NCI-H187 treated with DMSO at 0.1 percent for 48 hours (cell line): ENCODE measurements at places on chromosomes 13 and 19.
A peak's percentile ranks its signal among the peaks of the same experiment; 100 is the strongest.

DNA sequence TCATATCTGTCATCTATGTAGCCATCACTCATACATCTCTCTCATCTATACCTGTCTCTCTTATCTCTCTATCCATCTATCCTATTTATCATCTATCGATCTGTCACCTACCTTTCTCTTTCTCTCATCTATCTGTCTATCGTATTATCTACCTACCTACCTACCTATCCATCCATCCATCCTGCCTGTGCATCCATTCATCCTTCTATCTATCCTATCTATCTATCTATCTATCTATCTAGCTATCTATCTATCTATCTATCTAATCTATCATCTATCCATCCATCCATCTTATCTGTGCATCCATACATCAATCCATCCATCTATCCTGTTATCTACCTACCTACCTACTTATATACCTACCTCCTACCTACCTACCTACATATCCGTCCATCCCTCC lies 44.6 kb upstream of the CYP4F8 start:
- no peak for DNase-seq

- no peak for DNase-seq
Observed at GRCh38 chr19:294341-294945, 3.2 kb upstream of the PLPP2 start.

DNA sequence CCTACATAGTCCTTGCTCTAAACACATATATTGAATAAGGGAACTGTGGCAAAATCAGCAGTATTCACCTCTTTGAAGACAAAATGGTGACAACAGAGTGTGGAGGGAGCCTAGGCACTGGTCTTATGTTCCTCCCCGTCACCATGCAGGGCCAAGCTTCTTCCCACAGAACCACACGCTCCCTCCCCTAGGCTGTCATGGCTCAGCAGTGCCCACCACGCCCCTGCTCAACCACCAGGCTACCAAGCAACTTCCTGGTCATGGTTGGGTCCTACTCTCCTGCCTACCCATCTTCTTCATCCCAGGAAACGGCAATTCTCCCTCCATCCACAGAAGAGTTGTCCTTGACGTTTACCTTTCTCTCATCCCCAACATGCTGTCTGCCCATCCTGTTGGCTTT lies 126.1 kb downstream of the CRYL1 start:
- DNase-seq, result no peak

- DNase-seq, result no peak
Observed at GRCh38 chr13:53045189-53045588, 16.6 kb downstream of the OLFM4 start.

- DNase-seq, result no peak
Observed at GRCh38 chr19:496112-496665, at the start of gene MADCAM1. Gene MADCAM1, plus strand, starts transcription at chr19:496486. Its CDS starts 14 bp downstream, at chr19:496500.

DNA sequence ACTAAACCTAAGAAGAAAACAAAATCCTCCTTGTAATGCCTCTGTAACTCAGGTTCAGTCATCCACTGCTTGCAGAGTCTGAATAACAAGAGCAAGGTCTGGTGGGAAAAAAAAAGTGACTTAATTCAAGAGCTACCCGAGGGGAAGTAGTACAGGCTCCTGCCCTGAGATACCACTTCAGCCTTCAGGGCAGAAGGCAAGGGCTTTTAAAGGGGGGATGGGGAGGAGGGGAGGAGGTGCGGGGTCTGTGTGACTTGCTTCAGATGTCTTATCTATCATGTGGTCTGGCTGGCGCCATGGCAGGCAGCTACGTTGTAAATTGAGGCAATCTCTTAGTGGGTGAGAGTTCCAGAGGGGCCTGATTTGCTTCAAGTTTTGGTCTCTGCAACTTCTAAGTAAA lies 66.7 kb downstream of the LRRC63 start:
- no peak for DNase-seq

DNA sequence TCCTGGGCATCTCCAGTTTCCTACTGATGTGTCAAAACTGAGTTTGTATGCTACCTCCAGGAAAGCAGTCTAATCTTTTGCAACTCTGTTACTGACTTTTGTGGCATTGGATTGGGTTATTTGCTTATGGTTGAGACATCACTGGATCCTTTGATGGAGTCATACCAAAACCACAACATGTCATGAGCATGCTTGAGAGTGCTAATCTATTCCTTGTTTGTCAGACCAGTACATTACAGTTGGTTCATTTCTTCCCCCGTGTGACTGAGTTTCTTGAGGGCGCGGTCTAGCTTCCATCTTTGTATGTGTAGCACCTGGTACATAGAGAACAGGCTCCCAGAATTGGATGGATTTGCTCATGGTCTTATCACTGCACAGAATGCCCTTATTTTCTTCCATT lies 43.2 kb downstream of the SUGT1 start:
- DNase-seq, result no peak

DNA sequence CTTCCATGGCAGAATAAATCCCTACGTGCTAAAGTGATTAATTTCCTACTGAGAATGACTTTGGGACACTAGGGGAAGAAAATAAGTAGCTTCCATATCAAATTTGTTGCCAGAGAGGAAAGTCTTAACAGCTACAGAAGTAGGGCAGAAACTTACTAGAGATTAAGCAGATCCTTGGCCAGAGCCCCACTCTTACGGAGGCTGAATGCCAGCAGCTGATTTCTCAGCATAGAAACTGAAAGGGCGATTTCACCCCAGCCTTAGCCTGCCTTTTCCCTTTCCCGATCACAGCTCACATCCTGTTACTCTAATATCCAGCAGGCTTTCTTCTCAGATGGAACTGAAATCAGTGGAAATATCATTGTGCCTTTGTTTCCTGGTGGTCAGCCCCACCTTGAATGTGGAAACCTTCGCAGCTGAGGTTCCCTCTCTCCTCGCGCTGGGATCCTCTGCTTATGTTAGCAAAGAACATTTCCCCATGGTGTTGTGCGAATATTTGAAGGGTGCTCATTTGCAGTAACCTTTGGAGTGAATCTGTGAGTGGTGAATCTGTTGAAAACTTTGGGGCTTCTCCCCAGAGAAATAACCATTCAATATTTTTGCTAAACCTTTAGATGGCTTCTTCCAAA lies 8.4 kb downstream of the FAM124A start:
- no peak for DNase-seq

DNA sequence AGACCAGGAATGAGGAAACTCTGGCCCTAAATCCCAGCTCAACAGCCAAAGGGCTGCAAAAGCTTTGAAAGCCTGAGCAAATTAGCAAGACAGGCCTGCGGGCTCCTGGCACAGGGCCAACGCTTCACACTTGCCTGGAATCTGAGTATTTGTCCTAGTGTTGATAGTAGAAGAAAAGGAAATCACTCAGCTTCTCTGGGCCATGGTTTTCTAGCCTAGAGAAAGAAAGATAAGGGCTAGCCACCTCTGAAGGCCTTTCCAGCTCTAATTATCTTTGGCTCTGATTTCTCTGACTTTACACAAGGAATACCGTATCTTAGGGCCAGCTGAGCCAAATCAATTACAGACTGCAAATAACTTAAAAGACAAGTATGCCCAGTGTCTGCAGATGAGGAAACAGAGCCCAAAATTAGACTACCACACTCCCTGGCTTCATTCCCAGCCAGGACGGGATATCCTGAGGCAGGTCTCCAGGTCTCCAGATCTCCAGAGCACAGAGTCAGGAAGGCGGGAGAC lies 69.6 kb downstream of the STK24 start:
- DNase-seq, result peak; percentile 79

GRCh38 chr13:111216166-111216960 lies 101.3 kb downstream of the ARHGEF7 start:
- no peak for DNase-seq

GRCh38 chr19:49210108-49210900 lies 52.7 kb downstream of the TRPM4 start:
- no peak for DNase-seq

GRCh38 chr13:30421093-30422053 lies 920 bp upstream of the UBE2L5 start:
- peak; percentile 26 for DNase-seq

- DNase-seq, result no peak
Observed at GRCh38 chr19:53555352-53555751, 17.4 kb downstream of the ZNF331 start.
